ENCODE measurements at places on chromosomes 2 and 18.

DNA sequence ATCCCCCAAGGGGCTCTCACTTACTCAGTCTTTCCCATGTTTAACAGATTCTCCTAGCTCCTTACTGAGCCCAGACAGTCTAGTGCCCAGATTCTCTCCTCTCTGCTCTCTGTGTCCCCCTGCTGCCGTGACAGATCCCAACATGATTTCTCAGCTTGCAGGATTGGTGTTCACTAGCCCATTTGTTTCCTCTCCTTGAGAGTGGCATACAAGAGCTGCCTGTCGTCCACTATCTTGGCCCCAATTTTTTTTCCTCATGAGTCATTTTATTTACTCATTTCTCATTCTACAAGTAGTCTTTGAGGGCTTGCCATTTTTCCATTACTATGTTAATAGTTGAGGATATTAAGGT is 199.9 kb upstream of the FN1 start:
- DNase-seq, result no peak

- no peak for DNase-seq
Measured at GRCh38 chr2:214019973-214020345, 390.9 kb upstream of the VWC2L start.

DNA sequence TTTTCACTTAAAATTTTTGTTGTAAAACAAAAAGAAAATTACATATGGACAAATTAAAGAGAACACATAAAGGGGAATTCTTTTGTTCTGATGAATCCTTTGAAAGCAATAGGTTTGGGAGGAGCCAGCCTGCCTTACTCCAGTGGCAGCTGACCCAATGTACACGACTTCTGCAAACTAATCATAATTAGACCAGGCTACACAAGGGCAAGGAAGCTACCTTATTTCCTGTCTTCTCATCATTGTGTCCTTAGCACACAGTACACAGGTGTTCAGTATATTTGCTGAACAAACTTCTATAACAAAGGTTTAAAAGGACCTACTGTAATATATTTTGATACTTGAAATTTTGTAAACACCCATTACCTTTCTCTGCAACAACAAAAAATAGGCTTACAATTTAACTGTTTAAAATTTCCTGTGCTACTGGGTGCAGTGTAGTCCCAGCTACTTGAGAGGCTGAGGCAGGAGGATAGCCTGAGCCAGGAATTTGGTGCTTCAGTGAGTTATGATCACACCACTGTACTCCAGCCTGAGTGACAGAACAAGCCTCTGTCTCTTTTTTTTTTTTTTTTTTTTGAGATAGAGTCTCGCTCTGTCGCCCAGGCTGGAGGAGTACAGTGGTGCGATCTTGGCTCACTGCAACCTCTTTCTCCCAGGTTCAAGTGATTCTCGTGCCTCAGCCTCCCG is 18.9 kb downstream of the KCNG3 start:
- no peak for DNase-seq

- DNase-seq, result no peak
Measured at GRCh38 chr2:170401187-170401586, 223.2 kb downstream of the MYO3B start.

- no peak for DNase-seq
Measured at GRCh38 chr2:43007901-43008300, 215.5 kb upstream of the HAAO start.

GRCh38 chr18:9260388-9261380 is 73.9 kb upstream of the TWSG1 start:
- no peak for DNase-seq

DNA sequence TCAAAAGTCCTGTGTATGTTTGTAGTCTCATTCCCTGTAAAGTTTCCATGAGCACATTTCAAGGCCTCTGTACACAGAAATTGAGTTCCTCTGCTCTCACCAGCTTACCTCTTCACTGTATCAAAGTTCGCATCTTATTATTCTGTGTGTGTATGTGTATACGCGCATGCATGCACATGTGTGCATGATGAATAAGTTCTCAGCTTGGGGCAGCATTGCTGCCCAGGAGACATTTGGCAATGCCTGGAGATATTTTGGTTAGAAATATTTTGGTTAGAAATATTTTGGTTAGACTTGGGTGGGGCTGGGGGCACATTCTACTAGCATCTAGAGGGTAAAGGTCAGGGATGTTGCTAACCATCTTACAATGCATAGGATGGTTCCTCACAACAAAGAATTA is 23.4 kb downstream of the TCF7L1 start:
- no peak for DNase-seq

GRCh38 chr2:218982586-218983262 is 2.3 kb downstream of the FEV start:
- no peak for DNase-seq

- DNase-seq, result no peak
Measured at GRCh38 chr18:29531746-29532145, 1354.8 kb upstream of the CDH2 start.

- DNase-seq, result no peak
Measured at GRCh38 chr2:3667151-3667631, 9.2 kb downstream of the ALLC start.

GRCh38 chr2:202705446-202706020 is 70.8 kb downstream of the FAM117B start:
- DNase-seq, result no peak

GRCh38 chr2:193679847-193680246 is 1485.1 kb upstream of the TMEFF2 start:
- DNase-seq, result no peak

DNA sequence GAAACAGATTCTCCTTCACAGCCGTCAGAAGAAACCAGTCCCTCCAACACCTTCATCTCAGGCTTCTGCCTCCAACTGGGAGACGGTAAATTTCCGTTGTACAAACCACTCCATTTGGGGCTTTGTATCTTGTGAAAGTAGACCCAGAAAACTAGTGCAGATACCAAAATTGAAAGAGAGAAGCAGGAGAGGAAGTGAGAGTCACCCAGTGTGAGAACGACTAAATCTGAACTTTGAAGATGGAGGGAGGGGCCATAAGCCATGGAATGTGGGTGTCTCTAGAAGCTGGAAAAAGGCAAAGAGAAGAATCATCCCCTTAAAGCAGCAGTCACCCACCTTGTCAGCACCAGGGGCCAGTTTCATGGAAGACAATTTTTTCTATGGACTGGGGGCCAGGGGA is 88.3 kb upstream of the LRATD1 start:
- no peak for DNase-seq

GRCh38 chr2:71784734-71785511 is 331.6 kb downstream of the DYSF start:
- DNase-seq, result no peak

- no peak for DNase-seq
Measured at GRCh38 chr2:109320195-109320922, 191.4 kb downstream of the SH3RF3 start.

GRCh38 chr2:18959952-18960717 is 370.8 kb upstream of the NT5C1B start:
- DNase-seq, result no peak

DNA sequence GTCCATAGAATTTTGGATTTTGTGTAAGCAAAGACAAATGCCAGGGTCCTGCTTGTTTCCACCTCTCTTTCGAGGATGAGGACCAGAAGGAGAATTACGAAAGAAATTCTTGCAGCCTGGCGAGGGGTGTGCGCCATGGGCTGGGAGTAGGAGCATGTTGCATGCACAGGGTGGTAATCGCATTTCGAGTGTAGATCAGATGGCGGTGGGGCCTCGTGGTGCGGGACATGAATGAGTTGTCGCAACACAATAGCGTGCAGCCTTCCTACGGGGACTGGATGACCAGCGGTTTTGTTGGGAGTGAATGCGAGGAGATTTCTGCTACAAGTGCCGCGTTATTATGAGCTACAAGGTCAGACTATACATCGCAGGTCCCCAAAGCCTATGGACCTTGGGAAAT is 4.2 kb upstream of the EN1 start:
- DNase-seq, result peak; percentile 28

GRCh38 chr18:13502585-13502984 is 223.8 kb downstream of the FAM210A start:
- DNase-seq, result no peak

DNA sequence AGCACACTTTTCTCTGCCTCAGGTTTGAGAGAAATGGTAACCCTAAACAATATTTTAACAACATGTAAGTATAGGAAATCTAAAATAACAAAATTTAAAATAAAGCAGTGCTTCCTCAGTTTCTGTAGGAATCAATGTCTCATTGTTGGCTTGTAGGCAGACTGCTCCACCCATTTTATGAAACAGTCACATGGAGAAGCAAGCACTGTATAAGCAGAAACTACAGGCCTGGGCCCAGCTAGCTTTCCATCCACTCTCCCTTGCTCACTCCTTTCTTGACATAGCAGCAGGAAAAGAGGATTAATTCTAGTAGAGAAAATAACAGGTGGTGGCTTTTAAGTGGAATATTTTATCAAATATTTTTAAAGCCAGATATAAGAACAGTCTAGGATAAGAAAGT is 97.2 kb downstream of the PLEKHM3 start:
- no peak for DNase-seq

- DNase-seq, result no peak
Measured at GRCh38 chr2:14601156-14601770, 31.3 kb upstream of the LRATD1 start.

DNA sequence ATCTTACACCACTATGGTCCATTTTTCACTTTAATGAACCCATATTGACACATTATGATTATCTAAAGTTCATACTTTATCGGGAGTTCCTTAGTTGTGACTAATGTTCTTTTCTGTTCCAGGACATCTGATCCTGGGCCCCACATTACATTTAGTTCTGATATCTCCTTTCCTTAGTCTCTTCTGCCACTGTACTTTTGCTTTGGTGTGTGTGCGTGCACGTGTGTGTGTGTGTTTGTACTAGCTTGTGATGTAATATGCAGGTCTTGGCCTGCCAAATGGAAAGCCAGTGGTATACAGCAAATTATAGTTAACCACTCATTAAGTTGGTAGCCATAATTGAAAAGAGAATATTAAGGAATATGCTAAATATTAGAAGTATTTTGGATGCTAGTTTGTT is 88.0 kb downstream of the CDC42EP3 start:
- DNase-seq, result no peak

- no peak for DNase-seq
Measured at GRCh38 chr2:152304836-152305235, 30.1 kb upstream of the FMNL2 start.

DNA sequence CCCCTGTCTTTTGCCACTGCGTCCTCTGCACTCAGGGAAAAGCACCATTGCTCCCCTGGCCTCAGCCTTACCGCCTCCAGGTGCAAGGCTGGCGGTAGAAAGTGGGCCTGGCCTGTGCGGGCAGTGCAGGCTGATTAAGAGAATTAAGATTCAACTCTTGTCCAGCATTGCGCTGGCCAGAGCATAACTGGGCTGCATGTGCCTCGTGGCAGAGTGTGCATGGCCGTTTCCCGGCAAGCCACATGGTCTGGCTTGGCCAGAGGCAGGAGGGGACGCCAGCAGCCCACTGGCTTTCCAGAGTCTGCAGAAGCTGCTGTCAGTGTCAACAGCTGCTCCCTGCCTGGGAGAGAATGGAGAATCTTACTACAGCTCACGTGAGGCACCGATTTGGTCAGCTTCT is 12.3 kb downstream of the NTSR2 start:
- DNase-seq, result no peak

DNA sequence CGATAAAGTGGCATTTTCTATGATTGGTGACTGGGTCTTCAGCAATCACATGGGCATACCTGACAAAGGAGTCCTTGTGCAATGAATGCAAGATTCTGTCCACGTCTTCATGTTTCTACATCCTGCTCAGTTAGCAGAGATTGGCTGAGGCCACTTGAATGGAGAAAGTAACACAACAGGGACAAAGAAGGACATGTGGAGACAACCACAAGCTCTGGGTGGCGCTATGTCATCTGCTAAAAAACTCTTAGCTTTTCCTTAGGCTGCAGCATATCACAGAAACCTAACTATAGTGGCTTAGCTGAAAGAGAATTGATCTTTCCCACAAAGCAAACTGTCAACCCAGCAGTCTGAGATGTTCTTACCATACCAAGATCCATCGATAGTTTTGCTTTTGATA is 1109.7 kb downstream of the SOCS6 start:
- peak; percentile 57 for DNase-seq

All from NCI-H526 (cell line).